ENCODE measurements at places on chromosomes 11 and 22.

- DNase-seq = no peak
Observed at GRCh38 chr22:19767427-19768341, 7.1 kb downstream of the TBX1 start.

GRCh38 chr22:27331526-27332281 lies 469.9 kb downstream of the MN1 start:
- DNase-seq = no peak

DNA sequence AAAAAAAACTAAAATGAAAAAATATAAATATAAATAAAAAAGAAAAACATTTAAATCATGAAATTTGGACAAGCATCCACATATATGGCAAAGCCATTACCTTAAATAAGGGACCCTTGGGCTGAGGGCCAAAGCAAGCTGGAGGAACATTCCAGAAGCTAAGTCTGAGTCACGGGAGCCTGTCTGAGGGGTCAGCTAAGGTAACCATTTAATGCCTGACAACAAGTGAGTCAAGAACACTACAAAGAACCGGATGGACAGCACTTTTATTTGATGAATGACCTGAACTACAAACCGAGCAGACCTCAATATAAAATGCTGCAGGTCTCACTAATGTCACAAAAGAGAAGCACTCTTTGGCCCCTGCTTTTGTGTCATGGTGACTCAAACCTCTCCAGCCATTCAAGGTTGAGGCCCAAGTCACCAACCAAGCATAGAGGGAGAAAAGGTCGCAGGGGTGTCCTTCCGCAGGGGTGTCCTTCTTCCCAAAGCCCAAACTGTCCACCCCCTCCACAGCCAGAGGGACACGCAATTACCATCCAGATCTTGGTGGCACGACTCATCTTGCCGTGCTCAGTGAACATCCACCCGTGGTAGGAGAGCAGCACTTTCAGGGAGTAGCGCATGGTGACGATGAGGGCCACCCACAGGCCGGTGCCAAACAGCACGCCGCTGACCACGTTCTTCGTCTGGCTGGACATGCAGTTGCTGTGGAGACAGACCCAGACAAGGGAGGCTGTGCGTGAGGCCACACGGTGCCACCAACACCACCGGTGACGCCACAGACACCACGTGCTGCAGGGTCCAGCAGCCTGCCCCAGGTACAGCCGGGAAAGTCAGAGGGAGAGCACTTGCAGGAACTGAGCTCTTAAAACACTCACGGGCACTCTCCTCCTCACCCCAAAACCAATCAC lies 34.5 kb downstream of the CPT1A start:
- no peak for DNase-seq

- no peak for DNase-seq
Observed at GRCh38 chr11:114136686-114137640, 77.5 kb downstream of the ZBTB16 start.

DNA sequence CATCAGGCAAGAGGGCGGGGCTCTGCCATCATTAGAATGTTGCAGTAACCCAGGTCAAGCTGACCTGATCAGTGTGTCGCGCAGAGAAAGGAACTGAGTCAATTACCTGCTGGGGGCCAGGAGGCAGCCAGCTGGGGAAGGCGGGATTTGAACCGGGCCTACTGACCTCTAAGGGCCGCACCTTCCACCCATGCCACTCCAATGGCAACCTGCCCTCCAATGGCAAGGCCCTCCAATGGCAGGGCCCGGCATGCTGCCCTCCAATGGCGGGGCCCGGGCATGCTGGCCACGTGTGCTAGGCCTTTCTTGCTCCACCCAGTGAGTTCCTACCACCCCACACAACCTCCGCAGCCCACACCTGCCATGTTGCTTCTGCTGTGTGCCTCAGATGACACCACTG lies 407.6 kb downstream of the CTTN start:
- DNase-seq = no peak

GRCh38 chr22:37301144-37301830 lies 19.0 kb downstream of the CYTH4 start:
- no peak for DNase-seq

DNA sequence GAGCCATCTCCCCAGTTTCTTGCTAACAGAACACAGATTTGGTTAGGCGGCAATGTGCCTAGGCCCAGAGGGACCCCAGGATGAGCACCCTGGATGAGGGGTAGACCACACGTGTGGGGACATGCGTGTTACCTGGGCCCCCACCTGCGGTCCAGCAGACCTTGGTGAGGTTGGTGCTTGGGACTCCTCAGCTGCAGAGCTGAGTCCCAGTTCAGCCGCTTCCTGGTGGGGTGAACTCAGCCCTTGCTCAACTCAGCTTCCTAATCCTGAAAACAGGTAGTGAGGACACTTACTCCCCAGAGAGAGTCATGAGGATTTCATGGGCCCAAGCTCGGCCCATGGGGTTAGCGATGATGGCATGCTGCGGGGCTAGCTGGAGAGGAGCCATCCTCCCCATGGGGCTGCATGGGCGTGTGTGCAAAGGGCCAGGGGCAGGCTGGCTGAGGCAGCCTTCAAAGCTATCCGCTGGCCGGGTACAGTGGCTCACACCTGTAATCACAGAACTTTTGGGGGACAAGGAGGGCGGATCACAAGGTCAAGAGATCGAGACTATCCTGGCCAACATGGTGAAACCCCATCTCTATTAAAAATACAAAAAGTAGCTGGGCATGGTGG lies 46.9 kb upstream of the SHISAL1 start:
- DNase-seq = no peak
